ENCODE measurements at places on chromosomes 12 and 14. TPM values are rescaled to one million over a fixed set of nuclear protein-coding genes. Genes with fewer than 3 reads are reported as not detected.

The KCNK13 gene
- total RNA-seq: 7.0 TPM

The OR4Q3 gene
- total RNA-seq: not detected

The SVOP gene
- total RNA-seq: not detected

The HPD gene
- total RNA-seq: 0.34 TPM

The TPPP2 gene
- total RNA-seq: not detected

The GLS2 gene
- total RNA-seq: 1.8 TPM

The RND1 gene
- 0.98 TPM for total RNA-seq

All from subcutaneous adipose tissue (tissue), 4 donors.